OCI-LY7 (cell line): ENCODE measurements at places on chromosomes 2 and 18. TPM values are rescaled to one million over a fixed set of nuclear protein-coding genes. Genes with fewer than 3 reads are reported as not detected.

CACNB4 gene
- 0.37 and 0.76 TPM in 2 replicates for total RNA-seq

MYO5B gene
- total RNA-seq: not detected in 2 replicates

NBEAL1 gene
- total RNA-seq: 10.4 and 12.7 TPM in 2 replicates

GAD1 gene
- total RNA-seq: not detected in 2 replicates

- DNase-seq: no peak
Measured at GRCh38 chr18:40019797-40020392, 1935.1 kb upstream of the PIK3C3 start.

DNA sequence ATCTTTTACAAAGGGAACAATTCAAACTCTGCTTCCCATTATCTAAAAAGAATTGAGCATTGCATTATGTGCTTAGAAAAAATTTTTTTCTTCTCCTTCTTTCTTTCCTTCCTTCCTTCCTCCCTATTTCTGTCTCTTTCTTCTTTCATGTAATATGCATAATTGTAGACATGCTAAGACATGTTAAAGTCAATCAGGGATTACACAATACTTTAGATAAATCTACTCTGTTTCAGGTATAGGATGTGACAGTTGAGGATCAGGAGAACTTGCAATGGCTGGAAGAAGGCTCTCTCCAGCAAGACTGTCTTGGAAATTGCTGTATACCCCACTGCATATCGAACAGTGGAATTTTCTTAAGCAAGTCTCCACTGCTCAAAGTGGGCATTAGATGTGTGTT is 9.0 kb upstream of the SPAG16 start:
- no peak for DNase-seq

GRCh38 chr2:86633155-86633651 is 9.5 kb upstream of the RNF103 start:
- DNase-seq: no peak

DNA sequence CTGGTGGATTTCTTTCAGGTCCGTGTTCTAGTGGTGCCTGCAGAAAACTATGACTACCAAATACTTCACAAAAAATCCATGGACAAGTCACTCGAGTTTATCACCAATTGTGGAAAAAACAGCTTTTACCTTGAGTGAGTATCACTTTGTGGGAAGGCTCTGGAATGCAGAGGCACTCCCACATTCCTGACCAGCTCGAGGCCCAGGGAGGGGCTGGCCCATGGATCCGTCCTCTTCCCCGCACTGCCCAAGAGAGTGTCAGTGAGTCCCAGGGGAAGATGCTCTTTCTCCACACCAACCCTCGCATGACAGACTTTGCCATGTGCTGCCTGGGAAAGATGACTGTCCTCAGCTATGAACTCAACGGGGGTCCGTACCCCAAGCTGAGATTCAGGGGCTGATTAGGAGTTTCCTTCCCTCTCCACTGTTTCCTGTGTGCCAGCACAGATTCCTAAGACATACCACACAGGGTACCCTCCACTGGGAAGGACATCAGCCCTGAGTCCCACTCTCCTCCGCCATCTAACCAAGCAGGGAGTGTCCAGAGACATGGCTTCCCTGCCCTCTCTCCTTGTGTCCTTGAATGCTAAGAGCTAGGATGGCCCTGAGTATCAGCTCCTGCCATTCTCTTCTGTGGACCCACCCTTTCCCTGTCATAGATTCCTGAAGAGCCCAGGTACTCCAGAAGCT is 155.9 kb downstream of the LAMA3 start:
- no peak for DNase-seq

DNA sequence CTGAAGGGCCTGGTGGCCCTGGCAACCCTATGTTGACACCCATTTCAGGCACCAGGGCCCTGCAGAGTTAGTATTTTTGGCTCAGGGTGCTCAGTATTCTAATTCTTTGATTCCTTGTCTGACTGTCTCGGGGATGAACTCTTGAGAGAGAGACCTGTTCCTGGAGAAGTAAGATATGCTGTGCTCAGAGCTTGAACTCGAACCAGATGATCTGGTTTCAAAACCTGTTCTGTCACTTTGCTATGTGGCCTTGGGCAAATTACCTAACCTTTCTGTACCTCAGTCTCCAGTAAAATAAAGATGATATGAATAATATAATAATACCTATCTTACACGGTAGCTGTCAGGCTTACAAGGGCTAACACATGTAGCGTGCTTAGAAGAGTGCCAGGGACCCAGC is 294.2 kb downstream of the DYSF start:
- DNase-seq: no peak

DNA sequence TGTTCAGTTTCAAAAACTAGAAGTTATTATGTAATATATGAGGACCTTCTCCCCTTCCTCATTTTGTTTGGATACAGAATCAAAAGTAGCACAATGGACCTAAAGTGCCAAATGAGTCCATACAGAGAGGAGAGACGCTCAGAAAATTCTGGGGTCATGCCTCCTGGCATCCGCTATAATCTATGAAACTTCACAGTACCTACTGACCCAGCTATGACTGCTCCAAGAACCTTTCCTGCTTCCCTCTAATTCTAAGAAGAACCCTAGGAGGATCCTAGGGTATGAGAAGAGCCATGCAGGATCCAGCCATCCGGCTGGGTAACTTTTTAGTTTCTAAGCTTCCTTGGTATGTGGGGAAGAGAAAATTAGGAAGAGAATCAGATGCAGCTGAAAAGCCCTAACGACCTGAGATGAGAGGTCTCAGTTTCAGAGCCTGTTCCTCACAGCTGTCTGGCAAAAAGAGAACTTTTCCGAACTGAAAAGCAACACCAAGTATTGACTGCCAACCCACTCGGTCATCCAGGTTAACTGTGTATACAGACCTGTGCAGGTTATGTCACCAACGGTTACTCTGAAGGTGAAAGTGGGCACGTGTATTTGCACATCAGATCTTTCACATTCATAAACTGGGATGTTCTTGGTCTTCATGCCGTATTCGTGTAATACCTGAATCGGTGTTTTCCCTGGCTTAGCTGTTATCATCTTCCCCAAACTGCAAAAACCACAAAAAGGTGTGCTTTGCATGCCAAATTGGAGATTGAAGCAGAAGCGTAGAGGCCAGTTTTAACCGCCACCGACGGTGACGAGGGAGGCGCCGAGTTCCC is 1.1 kb downstream of the PRKRA start:
- peak; percentile 18 for DNase-seq
